GM23248 (cell line): ENCODE measurements at places on chromosomes 2 and 18. TPM values are rescaled to one million over a fixed set of nuclear protein-coding genes. Genes with fewer than 3 reads are reported as not detected.

CFC1 gene
- total RNA-seq: not detected in 2 replicates

CHN1 gene
- total RNA-seq: 101 and 115 TPM in 2 replicates

RUFY4 gene
- total RNA-seq: not detected in 2 replicates

MARCO gene
- not detected in 2 replicates for total RNA-seq

ACKR3 gene
- total RNA-seq: 6.1 and 10.1 TPM in 2 replicates

GRHL1 gene
- total RNA-seq: 0.32 and 0.38 TPM in 2 replicates

ERLEC1 gene
- 98.8 and 107 TPM in 2 replicates for total RNA-seq

PDE11A gene
- 0.86 and 1.9 TPM in 2 replicates for total RNA-seq

ING5 gene
- total RNA-seq: 13.5 and 20.3 TPM in 2 replicates

CPO gene
- not detected in 2 replicates for total RNA-seq

ZNF521 gene
- total RNA-seq: 12.1 and 17.9 TPM in 2 replicates

TBR1 gene
- total RNA-seq: 0.97 TPM in 1 of 2 replicates, not detected in the other

CIB4 gene
- total RNA-seq: not detected in 2 replicates

RAB6C gene
- not detected in 2 replicates for total RNA-seq

MALT1 gene
- total RNA-seq: 42.5 and 44.0 TPM in 2 replicates

CYP26B1 gene
- total RNA-seq: 0.25 and 0.32 TPM in 2 replicates

TSPYL6 gene
- total RNA-seq: not detected in 2 replicates

CYTIP gene
- total RNA-seq: not detected in 2 replicates
